ENCODE measurements at places on chromosomes 5 and 9. TPM values are rescaled to one million over a fixed set of nuclear protein-coding genes. Genes with fewer than 3 reads are reported as not detected.

DNA sequence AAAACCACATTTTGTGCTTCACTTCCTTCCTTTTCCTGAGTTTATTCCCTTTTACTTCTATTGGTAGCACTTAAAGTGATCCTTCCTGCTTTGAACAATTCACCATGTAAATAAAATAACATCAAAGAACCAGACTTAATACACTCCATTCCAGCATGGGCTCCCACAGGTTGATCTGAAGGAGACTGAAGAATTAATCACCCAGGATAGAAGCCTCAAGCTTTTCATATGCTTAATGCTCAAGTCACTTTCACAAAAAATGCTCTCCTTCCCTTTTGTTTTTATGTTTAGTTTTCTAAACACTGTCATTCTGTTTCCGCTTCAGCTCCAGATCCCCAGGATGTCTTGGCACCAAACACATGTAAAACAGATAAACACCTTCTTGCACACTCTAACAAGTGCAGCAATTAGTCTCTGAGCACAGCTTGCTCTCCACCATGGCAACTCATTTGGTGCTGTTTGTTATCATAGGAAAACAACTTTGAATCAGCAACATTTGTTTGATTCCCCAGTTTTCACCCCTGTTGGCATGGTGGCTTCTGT lies 37.0 kb downstream of the DMRTA1 start:
- no peak for DNase-seq

DNA sequence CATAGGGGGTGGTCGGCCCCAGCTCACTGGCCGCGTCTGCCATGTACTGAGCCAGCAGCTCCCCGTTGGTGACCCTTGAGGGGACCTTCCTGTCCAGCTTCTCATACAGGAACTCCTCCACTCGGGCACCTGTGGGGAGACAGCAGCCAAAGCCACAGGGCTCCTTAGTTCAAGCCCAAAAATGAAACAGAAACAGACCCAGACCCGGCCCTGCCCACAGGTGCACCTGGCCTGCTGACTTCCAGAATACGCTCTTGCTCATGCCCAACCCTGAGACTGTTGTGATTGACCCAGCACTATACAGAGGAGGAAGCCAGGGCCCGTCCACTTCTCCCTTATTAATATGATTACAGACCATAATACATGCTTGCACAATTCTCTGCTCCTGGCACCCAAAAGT lies 7.0 kb downstream of the SH3GLB2 start:
- DNase-seq = no peak

PELO gene
- total RNA-seq = 29.3 TPM

DNA sequence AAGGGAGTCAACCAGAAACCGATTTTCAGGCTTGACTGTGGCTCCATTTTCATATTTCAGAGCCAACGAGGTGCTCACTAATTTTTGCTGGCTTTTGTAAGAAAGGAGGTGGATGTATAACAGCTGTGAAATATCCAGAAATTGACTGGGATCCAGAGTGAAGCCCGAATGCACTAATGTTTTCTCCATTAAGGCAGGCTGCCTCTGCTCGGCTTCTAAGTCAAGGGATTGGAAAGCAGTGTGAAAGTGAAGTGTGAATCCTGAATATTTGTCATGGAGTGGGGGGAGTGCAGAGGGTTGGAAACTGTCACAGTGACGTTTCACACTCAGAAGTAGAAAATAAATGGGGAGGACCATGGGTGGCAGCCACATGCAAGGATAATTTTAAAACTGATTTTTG lies 237.4 kb downstream of the GOLPH3 start:
- DNase-seq = no peak

FOXI1 gene
- not detected for total RNA-seq

- DNase-seq = no peak
Observed at GRCh38 chr5:159702826-159703225, 213.5 kb upstream of the ADRA1B start.

- no peak for DNase-seq
Observed at GRCh38 chr5:113735751-113736150, 222.3 kb downstream of the YTHDC2 start.

- DNase-seq = no peak
Observed at GRCh38 chr9:113650207-113651131, 186.9 kb downstream of the RGS3 start.

C9 gene
- not detected for total RNA-seq

DNA sequence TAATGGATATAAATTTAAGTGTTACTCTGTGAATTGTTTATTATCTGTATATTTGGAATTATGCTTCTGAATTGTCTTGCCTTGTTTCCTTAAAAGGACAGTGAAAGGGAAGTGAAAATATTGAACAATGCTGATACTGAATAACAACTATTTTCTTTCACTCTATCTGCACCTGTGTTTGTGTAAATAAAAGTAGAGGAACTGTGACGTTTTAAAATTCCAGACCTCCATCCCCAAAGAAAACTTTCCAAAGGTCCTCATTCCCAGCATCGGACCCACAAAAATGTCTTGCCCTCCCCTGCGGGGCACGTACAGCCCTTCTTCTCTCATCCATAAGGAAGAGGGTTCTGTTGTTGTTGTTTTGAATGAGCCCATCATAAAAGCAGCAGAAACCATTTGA lies 100.0 kb downstream of the NLN start:
- no peak for DNase-seq

GRCh38 chr5:96885518-96886338 lies 9.4 kb downstream of the ERAP2 start:
- DNase-seq = no peak

DNA sequence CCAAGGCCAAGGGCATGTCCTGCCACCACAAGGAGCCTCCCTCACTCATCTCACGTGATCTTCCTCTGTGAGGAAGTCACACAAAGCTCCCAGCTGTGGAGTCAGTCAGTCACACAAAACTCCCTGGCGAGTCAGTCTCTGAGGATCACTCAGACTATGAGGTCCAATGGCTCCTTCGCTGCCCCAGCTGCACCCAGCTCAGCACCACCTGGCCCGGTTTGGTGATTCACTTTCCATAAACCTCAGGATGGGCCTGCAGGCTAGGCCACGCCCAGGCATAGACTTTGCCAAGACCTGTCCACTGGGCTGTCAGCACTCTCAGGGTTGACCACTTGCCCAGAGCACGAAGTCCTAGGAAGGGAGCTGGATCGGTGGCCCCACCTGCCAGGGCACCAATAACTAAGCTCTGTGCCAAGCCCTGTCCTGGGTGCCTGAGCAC lies 233.8 kb downstream of the HSPA4 start:
- DNase-seq = peak; percentile 80

WHRN gene
- 0.35 TPM for total RNA-seq

DNA sequence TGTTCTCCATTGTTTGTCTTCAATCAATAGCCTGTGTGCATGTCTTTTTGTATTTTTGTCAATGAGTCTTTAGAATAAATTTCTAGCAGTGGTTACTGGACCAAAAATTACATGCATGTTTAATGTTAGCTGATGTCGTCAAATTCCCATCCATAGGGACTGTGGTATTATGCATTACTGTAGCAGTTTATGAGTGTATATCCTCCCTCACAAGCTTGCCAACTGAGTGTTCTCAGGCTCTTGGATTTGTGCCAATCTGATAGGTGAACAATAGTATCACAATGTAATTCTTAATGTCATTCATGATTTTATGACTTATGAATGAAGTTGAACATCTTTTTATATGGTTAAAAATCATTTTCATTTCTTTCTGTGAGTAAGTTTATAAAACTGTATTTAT lies 13.0 kb downstream of the SNX24 start:
- DNase-seq = no peak

GRCh38 chr9:101566904-101567724 lies 27.7 kb downstream of the PPP3R2 start:
- DNase-seq = no peak

MLANA gene
- not detected for total RNA-seq

Measured in cardiac septum (tissue), 1 donor.